ENCODE measurements at places on chromosomes 5 and 9.

- DNase-seq = no peak
Measured at GRCh38 chr5:178273665-178274541, 41.3 kb upstream of the PHYKPL start.

- DNase-seq = no peak
Measured at GRCh38 chr9:116499434-116499833, 187.7 kb upstream of the TRIM32 start.

GRCh38 chr9:3023449-3023848 is 179.6 kb upstream of the PUM3 start:
- no peak for DNase-seq

DNA sequence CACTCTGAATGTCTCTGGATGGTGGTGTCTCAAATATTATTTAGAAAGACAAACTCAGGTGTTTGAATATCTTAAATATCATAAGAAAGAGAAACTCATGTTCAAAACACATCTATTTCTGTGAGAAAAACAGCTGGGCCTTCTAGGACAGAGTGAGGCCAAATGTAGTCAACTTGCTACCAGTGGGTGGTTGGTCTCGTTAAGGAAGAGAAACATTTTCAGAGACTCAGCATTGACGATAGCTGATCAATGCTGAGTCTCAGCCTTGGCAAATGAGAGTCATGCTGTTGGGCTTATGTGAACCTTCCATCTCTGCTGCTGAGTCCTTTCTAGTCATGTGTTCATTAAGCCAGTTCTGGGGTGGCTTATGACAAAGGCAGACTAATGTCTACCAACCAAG is 418.0 kb downstream of the CETN3 start:
- no peak for DNase-seq

DNA sequence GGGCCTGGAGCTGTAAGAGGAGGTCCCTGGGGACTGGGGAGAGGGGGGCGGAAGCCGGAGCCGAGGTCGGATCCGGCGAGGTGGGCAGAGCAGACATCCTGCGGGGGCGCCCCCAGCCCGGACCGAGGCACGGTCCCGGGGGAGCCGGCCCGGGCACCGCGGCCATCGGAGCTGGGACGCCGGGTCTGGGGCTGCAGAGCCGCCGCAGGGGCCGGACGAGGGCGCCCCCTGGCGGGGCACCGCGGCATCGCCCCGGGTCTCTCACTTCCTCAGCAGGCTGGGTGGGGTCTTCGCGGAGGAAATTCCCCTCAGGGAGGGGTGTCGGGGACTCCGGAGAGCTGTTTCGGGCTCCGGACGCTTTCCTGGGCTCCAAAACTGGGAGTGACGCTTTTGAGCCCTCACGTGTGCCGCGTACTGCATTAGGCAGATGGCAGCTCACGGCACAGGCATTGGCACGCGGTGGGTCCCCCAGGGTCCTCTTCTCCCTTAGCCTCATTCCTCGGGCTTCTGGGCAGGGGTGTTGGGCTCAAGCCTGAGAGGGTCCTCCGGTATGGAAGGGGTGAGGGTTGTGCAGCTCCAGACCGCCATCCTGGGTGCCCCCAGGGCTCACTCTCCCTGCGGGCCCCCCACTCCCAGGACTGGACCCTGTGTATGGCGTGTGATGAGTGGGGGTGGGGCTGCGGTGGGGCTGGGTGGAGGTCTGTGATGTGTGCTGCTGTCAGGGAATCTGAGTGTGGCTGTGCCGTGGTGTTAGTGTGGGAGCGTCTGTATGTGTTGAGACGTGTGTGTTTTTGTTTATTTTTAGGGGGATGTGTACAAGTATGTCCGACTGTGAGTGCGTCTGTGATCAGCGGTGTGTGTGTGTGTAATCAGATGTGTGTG is 29.6 kb downstream of the LHX2 start:
- DNase-seq = no peak

GRCh38 chr5:39943811-39944210 is 519.0 kb upstream of the DAB2 start:
- DNase-seq = no peak

GRCh38 chr9:102631559-102631958 is 363.6 kb upstream of the CYLC2 start:
- DNase-seq = no peak

GRCh38 chr5:26719803-26720202 is 318.6 kb downstream of the CDH9 start:
- DNase-seq = no peak

DNA sequence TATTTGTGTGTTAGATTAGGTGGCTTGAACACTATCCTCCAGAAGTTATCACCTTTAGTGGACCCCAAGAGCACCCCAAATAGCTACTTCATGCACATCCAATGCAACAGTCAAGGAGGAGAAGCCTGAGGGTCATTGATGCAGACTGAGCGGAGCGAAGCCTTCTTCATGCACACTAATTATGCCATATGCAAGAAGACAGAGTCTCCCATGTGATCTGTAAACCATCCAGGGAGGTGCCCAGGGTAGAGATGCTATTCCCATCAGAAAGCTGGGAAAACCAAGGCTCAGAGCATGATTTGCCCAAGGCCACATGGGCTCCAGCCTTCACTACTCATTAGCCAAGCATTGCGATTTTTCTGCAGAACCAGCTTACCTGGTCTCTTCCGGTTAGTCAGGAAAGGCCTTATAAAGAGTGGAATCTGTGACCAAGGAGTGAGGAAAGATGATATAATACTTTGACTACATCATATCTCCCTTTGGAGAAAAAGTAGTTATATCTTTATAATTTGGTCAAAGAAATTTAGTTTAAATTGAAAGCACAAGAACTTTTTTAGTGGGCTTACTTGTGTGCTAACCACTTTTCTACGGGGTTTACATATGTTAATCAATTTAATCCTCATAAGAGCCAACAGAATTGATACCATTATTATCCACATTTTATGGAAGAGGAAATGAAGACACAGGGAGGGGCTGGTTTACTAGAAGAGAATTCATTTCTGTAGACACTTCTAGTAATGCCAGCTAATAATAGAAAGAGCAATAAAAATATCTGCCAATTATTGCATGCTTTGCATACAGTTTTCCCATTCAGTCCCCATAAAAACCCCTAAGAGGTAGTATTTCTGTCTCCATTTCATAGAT is 220.0 kb downstream of the ESM1 start:
- DNase-seq = no peak

DNA sequence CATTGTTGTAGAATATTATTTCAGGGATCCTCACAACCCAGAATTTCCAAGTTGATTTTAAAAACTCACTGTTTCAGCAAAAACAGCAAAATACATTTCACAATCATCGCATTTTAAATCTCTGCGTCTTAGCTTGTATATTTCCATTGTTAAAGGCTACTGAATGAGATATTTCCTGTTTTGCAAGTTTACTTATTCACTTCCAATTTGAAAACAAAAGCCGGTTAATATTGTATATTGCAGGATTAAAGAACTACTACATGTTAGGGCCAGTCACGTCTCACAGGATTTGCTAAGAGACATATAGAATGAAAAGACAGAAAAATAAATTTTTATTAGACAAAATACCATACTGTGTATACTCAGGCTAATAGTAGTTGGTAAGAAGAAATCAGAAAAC is 395.9 kb upstream of the CDH9 start:
- DNase-seq = no peak

- no peak for DNase-seq
Measured at GRCh38 chr5:174315471-174315870, 270.0 kb downstream of the NSG2 start.

GRCh38 chr5:154276261-154276972 is 85.9 kb downstream of the GALNT10 start:
- DNase-seq = no peak

GRCh38 chr5:130526708-130527107 is 622.4 kb downstream of the CHSY3 start:
- no peak for DNase-seq

DNA sequence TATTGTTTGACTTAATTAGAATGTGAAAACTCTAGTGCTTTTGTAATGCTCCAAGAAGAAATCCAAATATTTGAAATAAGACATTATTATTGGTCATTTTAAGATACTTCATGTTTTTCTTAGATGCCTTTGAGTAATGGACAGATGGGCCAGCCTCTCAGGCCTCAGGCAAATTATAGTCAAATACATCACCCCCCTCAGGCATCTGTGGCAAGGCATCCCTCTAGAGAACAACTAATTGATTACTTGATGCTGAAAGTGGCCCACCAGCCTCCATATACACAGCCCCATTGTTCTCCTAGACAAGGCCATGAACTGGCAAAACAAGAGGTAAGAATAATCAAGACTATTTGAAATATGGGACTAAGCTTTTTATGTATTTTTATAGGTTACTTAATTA is 69.2 kb upstream of the SREK1 start:
- no peak for DNase-seq

GRCh38 chr5:122356855-122357254 is 44.8 kb downstream of the SNCAIP start:
- DNase-seq = no peak

GRCh38 chr5:2147504-2148311 is 265.0 kb upstream of the IRX4 start:
- DNase-seq = no peak
